NCI-H526 treated with DMSO at 0.1 percent for 48 hours (cell line): ENCODE measurements at places on chromosomes 11 and 22.
A peak's percentile ranks its signal among the peaks of the same experiment; 100 is the strongest.

GRCh38 chr22:26624803-26625202 lies 3.0 kb downstream of the CRYBA4 start:
- no peak for DNase-seq

GRCh38 chr22:25176175-25176574 lies 23.5 kb upstream of the CRYBB3 start:
- no peak for DNase-seq

GRCh38 chr11:839280-839623 lies 3.1 kb downstream of the POLR2L start:
- no peak for DNase-seq

- DNase-seq = no peak
Observed at GRCh38 chr11:119700536-119701346, 28.3 kb downstream of the NECTIN1 start.

- DNase-seq = no peak
Observed at GRCh38 chr11:62573006-62573591, 592 bp downstream of the EEF1G start.

GRCh38 chr22:47776329-47776728 lies 1013.9 kb downstream of the TBC1D22A start:
- no peak for DNase-seq

DNA sequence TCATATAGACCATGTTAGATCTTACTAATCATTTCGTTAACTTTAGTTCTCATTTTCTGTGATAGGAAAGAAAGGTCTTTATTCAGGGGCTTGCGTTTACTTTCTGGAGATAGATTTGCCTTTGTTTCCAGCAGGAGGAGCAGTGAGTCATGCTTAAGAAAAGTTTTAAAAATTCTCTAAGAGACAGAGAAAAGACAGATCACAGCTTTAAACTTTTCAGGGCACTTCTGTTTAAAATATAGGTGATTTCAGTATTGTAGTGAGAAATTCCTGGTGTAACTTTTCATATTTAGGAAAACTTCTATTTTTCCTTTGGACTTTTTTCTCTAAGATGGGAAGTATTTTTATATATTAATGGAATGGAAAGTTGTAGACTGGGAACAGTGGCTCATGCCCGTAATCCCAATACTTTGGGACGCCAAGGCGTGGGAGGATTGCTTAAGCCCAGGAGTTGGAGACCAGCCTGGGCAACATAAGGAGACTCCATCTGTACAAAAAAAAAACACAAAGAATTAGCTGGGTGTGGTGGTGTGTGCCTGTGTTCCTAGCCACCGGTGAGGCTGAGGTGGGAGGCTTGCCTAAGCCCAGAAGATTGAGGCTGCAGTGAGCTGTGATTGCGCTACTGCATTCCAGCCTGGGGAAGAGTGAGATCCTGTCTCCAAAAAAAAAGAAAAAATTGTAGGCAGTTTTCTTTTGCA lies 60.3 kb downstream of the ATXN10 start:
- DNase-seq = no peak

DNA sequence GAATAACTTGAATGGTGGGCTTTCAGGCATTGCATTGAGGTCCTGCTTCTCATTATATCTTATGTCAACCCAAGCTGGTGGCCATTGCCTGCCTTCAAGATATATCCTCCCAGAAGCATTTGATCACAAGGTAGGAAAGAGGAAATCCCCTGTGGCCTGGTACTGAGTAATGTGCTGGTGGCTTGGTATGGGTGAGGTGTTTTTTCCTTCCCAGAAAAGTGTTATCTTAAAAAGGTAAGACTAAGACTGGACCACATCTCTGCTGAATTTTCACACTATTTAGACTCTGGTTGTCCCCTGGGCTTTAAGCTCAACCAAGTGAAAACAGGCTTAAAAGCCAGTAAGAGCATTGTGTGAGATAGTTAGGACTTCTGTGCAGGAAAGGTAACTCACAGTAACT lies 3.7 kb downstream of the INSC start:
- DNase-seq = no peak

DNA sequence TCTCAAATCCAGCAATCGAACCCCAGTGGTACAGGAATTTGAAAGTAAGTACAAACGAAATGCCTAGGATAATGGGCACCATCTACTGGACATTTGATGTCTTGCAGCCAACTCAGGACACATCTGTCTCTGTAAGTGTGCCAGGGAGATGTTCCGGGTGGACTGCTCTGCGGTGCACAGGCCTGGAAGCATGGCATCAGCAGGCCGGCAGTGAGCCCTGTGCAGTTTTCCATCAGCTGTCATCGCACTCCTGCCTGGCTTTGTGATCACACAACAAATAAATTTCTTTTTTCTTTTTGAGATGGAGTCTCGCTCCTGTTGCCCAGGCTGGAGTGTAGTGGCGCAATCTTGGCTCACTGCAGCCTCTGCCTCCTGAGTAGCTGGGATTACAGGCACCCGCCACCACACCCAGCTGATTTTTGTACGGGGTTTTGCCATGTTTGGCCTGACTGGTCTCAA lies 71.0 kb downstream of the JAM3 start:
- peak; percentile 90 for DNase-seq

GRCh38 chr11:72634016-72634415 lies 40.2 kb downstream of the PDE2A start:
- no peak for DNase-seq

DNA sequence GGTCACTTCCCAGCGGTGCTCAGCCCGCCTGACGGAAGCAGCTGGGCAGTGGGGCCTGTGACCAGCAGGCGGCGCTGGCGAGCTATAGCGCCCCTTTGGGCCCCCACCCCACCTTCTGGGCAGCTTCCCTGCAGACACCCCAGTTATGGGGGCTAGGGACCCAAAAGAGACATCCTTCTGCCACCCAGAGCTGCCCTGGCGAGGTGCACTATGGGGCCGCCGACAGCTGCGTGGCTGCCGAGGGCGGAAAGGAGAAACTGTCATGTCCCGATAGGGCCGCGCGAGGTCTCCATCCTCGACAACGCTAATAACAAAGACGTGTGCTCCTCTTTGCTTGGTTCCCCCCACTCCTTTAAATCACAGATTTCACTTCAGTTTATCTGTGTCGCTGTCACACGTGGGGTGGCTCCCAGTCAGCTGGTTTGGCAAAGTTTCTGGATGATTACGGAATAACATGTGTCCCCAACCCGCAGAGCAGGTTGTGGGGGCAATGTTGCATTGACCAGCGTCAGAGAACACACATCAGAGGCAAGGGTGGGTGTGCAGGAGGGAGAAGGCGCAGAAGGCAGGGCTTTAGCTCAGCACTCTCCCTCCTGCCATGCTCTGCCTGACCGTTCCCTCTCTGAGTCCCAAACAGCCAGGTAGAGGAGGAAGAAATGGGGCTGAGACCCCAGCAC lies 673 bp upstream of the MYO7A start:
- peak; percentile 28 for DNase-seq
